Karpas-422 (cell line): ENCODE measurements at places on chromosomes 4 and X. TPM values are rescaled to one million over a fixed set of nuclear protein-coding genes. Genes with fewer than 3 reads are reported as not detected.

GRCh38 chr4:154582723-154583122, 7.8 kb downstream of the FGA start:
- no peak for DNase-seq

GRCh38 chr4:178086320-178086719, 644.1 kb upstream of the AGA start:
- DNase-seq: no peak

DNA sequence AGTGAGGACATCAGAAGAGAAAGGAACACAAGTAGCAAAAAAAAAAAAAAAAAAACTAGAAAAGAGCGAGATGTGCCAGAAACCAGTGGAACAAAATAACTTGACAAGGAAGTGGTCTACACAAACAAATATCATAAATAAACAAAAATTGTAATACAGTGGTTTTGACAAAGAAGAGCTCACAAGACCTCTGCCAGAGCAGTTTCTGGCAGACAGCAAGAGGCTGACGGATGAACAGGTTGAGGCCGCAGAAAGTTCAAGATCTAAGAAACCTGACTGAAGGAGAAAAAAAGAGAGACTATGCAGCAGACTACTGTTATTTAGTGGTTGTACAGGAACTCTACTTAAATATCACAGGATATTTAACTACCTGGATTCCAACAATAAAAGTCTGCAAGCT, 66.2 kb downstream of the MAB21L2 start:
- DNase-seq: no peak

GRCh38 chrX:17542123-17542522, 167.1 kb downstream of the NHS start:
- DNase-seq: no peak

DNA sequence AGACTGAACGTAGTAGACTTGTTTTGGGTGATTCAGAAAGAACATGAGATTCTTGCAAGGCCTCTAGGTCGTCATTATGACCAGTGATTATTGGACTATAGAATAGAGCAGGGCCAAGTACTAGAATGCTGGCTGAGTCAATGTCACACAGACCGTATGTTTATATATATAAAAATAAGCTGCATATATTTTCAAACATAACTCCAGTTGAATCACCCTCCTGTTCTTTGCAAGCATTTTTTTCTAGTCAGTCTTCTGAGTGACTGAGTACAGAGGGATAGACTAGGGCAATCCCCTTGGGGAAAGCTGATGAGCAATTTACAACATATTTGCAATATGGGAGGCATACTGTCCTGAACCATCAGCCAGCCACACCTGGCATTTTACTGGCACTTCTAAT, 48.4 kb upstream of the PRPS1 start:
- DNase-seq: no peak

DNA sequence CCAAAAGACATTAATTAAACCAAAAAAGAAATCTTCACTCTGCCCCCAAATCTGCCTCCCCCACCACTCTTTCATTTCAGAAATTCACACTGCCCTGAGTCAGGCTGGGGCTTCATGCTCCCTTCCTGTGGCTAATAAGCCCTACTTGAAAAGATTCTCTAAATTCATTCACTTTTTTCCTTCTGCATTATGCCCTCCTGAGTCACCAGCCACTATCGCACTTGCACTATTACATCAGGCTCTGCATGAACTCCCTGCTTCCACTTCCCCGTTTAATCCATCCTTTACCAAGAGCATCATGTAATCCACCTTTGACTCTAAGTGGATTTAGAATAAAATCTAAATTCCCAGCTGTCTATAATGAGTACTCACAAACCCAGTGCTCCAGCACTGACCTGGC, 295.4 kb upstream of the KLF3 start:
- DNase-seq: no peak

GRCh38 chr4:139916041-139916440, 237.9 kb downstream of the MAML3 start:
- no peak for DNase-seq

GRCh38 chrX:23332101-23332887, 2.4 kb upstream of the PTCHD1 start:
- no peak for DNase-seq

EGF gene
- not detected in 2 replicates for total RNA-seq
